ENCODE measurements at places on chromosomes 12 and 14.

DNA sequence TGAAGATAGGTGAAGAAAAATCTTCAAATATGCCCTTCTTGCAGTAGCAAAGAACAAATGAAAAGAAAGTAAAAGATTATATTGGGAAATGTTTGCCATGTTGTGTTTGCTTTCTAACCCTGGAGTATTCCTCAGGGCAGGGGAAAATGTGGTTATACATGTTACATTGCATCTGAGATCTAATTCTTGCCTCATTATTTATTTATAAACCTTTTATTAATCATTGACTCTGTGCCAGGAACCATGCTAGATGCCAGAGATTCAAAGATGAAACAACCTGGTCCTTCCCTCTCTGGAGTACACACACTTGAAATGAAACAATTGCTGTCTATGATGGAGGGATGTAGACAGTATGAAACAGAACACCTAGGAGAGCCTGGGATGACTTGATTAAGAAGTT, 128.1 kb upstream of the HMGA2 start:
- DNase-seq, result no peak

- no peak for DNase-seq
Measured at GRCh38 chr14:102849526-102850379, 72.5 kb downstream of the TRAF3 start.

DNA sequence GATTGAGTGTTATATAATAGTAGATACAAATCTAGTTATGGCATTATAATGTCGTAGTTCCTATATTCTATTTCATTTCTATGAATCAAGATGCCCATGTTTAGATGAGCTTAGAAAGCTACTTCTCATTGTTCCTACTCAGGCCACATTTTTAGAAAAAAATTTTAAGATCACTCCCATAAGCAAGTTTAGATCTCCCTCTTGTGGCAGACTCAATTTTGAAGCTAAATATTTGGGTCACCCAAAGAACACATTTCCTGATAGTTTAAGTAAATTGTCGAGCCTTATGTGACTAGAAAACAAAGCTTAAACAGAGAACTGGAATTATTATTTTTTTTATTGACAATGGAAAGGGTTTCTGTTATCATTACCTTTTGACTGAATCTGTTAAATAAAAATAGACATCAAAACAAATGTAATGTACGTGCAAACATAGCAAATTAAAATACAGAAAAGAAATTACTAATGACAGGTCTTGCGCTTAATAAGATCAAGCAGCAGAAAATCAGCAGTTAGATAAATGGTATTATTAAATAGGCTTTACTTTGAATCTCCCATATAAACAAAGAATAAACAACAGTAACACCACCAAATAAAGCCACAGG, 180.2 kb downstream of the ACSS3 start:
- DNase-seq, result no peak

DNA sequence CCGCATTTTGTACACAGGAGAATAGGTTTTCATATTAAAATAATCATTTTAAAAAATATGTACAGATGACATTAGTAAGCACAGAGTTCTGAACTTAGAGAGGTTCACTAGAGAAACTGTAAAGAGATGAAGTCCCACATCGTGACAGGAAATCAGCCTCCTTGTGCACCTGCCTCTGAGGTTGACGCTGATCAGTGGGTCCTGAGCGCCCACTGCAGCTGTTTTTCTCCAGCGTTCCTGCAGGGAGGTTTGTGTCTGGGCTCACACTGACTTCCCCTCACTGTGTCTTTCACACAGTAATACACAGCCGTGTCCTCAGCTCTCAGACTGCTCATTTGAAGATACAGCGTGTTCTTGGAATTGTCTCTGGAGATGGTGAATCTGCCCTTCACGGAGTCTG, 561.5 kb downstream of the TMEM121 start:
- DNase-seq, result no peak

DNA sequence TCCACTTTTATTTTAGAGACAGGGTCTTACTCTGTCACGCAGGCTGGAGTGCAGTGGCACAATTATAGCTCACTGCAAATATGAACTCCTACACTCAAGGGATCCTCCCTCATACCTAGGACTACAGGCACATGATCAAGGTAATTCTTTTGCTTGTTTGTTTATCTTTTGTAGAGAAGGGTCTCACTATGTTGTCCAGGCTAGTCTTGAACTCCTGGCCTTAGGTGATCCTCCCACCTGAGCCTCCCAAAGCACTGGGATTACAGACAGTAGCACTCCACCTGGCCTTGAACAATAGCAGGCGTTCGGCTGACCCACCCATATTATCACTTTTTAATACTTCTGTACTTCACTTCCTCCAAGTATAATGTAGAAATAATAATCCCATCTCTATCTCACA, 1.4 kb upstream of the RACGAP1 start:
- no peak for DNase-seq

GRCh38 chr12:74456431-74456830, 81.2 kb upstream of the ATXN7L3B start:
- no peak for DNase-seq

DNA sequence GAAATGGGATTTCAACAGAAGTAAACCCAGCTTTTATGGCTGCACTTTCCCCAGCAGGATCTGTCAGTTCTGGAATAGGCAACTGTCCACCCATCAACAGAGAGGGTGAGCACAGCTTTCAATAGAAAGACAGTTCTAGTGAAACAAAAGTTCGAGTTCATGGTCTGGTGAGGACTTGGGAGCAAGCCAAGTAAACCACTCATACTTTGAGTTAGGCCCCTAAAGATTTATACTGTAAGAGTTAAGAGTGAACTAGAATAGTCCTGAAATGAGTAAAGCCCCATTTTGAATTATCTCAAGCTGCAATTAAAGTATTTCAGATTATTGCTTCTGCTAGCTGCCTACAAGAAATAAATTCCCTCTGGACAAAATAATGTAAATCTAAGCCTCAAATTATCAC, 82.6 kb downstream of the METTL25 start:
- no peak for DNase-seq

DNA sequence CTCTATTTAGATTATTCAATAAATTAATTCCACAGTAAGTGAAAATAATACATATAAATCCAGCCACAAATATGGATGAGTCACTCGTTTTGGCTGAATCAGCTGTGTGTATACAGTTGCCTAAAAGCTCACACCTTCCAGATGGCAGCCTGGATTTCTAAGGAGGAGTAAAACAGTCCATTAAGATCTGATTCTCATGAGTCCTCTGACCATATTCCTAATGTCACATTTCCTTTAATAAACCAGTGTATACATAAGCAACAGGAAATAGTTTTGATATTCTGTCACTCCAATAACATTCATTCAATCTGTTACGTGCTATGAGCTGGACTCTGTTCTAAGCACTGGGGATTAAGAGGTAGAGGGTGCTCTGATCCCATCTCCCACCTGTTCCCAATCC, 21.8 kb downstream of the MDM1 start:
- DNase-seq, result no peak

- DNase-seq, result no peak
Measured at GRCh38 chr12:129750421-129750820, 153.4 kb downstream of the TMEM132D start.

DNA sequence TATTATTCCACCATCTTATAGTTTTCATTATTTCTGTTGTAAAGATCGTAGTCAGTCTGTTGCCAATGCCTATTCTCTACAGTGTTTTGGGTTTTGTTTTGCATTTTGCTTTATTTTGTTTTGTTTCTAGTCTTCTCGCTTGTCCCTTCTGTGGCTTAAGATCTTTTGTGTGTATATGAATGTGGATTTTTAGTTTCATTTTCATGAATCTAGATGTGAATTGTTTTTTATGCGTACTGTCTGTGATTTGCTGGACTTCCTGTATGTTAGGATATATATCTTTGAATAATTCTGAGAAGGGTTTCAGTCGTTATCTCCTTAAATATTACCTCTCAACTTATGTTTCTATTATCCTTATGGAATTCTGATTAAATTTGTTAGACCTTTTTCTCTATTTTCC, 13.4 kb downstream of the C12orf42 start:
- DNase-seq, result no peak

DNA sequence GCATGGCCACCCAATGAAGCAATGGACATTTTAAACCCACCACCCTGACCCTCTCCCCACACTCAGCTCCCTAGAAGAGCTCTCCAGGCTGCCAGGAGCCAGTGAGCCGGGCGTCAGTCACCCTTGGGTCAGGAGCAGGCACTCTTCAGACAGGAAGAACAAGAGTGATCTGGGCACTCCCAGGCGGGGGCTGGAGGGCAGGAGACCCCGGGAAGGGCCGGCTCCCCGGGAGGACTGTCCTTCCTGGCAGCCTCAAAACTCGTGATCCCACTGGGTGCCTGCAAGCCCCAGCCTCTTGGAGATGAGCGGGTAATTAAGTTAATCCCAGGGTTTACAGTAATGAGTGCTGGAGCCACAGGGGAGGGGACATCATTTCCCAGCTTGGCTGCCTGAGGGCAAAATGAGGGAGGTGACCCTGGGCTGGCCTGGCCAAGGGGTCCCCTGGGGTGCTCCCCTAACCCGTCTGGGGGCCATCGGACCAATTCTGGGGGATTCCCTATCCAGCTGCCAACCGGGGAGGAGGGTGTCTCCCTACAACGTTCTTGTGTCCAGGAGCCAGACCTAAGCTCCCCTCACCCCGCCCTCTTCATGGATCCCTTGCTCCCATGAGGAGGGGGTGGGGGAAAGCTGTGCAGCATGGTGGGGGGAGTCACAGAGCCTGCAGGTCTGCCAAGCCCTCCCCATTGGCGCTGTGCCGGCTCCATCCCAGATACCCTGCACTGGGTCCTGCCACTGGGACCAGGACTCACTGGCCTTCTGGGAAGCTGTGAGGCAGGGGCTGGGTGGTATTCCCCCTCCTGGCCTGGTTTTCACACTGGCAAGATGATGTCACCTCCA, 59.2 kb downstream of the CCNK start:
- no peak for DNase-seq

DNA sequence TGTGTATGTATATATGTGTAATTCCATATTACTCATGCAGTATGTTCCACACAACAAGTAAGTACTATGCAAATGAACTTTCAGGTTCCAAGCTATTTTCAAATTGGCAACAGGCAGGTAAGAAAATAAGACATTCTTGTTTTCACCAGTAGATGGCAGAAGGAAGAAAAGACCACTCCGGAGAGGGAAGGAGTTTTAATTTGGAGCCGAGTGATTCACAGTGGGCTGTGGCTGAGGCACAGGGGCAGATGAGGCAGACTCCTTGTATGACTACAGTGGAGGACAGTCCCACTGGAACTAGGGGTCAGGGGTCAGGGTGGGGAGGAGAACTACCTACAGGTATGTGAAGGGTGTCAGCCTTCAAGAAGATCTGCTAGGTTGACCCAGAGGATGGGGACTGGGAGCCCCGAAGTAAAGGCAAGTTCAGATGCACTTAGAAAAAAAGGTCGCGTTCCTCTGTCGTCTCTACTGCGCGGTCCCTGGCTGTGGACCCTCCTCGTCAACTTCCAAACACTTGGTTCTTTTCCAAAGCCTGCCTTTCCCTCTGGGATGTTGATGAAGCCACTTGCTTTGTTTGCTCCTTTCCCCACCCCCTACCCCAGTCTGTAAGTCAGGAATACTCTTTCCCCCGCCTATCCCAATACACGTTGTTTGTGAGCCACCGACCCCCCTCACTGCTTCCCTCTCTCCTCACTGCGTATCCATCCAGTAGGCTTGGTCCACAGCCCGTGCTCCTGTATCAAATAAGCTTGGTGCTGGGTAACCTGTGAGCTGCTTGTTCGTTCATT, 24.1 kb downstream of the DDX47 start:
- peak; percentile 24 for DNase-seq

GRCh38 chr14:21455592-21455911, 371 bp downstream of the CHD8 start:
- DNase-seq, result no peak

DNA sequence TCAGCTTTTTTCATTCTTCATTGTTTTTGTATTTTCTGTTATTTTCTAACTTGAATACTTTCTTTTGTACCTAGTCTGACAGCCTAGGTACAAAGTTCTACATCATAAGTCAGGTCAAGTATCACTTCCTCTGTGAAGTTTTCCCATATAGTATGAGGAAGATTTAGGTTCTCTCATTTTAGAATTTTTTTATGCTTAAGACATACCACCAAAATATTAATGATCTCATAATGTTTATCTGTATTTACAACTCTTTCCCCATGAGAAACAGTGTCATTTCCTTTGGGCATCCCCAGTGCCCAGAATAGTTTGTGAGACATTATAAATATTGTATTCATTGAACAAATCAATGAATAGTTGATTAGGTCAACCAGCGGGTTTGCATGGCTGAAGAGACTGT, 3.1 kb upstream of the ATF7IP start:
- DNase-seq, result no peak

GRCh38 chr14:92751819-92752218, 3.4 kb upstream of the LGMN start:
- DNase-seq, result no peak

DNA sequence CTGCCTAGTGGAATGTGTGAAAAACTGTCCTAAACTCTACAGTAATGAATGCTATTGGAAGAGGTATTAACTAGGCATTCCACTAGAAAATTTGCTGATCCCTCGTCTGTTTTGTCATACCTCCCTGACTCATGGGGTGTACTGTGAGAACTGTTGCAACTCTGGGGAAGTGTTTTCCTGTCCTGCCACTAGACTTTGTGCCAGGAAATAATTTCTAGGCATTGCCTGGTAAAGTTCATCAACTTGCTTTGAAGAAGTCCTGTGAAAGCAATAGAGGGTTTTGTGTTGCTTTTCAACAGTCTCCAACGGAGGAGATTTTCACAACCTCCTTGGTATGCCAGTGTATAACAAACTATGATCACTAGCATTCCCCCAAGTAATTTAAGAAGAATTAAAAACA, 139.9 kb downstream of the AKAP6 start:
- no peak for DNase-seq

DNA sequence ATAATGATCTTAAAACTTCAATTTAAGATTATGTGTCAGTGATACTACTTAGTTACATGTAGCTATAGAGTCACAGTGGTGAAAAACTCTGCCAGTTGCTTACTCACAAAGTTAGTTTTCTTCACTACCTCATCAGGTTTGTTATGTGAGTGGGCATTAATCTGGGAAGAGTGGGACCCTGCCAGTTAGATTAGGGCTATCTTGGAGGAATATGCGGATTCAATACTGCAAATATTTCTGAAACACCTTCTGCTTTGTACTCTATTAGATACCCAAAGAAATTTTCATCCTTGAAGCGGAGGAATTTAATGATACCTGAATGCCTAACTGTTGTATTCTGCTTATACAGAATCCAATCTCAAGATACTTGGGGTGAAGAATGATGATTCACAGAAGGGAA, 25.1 kb downstream of the ZNF268 start:
- no peak for DNase-seq

- no peak for DNase-seq
Measured at GRCh38 chr14:26636561-26636960, 38.7 kb upstream of the NOVA1 start.

- no peak for DNase-seq
Measured at GRCh38 chr14:105219043-105219612, 29.2 kb upstream of the BTBD6 start.

GRCh38 chr14:22268875-22269274, 320.1 kb downstream of the DAD1 start:
- no peak for DNase-seq

DNA sequence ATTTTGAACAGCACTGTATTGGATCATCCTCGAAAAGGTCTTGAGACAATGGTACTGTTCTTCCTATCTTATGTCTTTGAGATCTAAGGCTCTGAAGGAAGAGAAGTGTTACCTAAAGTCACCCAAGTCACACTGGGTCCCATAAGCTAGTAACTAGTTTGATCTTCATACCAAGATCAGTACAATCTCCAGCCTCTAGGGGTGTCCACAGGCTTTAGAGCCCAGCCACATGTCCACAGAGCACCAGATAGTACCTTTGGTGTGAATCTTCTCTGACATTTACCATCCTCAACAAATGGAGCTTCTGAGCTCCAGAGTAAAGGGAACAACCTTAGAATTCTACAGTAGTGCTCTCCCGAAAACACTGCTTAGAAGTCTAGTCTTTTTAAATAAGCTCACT, 78.7 kb downstream of the KSR2 start:
- no peak for DNase-seq

- DNase-seq, result no peak
Measured at GRCh38 chr14:74636424-74637177, 24.6 kb upstream of the LTBP2 start.
